Caudate nucleus (tissue), 63 donors: ENCODE measurements at places on chromosomes 7 and 10.

- DNase-seq: no peak
Observed at GRCh38 chr10:1374511-1375345, 318.5 kb downstream of the WDR37 start.

DNA sequence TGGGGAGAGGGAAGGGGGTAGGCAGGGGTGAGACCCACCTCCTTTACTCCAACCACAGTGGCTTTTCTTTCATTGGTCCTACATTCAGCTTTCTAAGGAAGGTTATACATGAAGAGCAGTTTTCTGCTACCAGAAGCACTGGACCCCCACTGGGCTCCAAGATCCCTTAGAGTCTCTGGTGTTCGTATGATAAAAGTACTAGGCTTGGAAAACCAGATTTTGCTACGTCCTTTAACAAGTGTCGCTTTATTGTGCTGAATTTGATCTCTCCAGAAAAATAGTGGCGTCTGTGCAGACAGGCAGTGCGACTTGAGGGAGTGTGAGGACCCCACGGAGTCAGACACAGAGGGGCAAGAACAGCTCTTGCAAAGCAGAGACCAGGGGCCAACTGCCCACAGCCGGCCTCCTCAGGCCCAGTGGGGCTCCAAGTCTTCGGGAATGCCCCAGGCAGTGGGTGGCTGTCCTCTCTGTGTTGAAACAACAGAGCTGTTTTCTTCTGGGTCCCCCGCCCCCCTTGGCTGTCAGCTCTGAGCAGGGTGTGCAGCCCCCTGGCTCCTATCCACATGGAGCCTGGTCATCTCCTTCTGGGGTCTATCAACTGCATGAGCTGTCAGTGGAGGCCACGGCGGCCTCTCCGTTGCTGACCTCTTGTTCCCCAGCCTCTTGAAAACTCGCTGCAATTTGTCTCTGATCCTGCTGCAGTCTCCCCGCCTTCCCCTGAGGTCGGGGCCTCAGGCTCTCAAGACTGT, 333.2 kb downstream of the RPS24 start:
- DNase-seq: no peak

- DNase-seq: no peak
Observed at GRCh38 chr7:18889436-18889835, 228.0 kb downstream of the TWIST1 start.

DNA sequence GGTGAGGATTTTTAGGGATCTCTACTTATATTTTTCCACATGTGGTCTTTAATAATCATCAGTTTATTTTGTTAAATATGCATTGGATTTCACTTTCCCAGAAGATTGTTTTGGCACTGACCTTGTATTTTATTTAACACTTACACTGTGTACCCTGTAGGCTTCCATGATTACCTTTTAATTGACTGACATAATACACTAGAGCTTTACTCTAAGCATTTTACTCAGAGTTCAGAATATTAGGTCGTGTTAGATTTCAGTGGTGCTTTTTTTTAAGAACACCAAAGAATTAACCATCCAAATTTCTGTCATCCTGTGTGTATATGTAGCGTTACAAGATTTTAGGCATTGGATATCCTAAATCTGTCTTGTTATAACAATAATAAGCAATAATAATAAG, 23.1 kb downstream of the CASD1 start:
- no peak for DNase-seq

GRCh38 chr7:144407266-144407931, 3.9 kb upstream of the NOBOX start:
- no peak for DNase-seq

DNA sequence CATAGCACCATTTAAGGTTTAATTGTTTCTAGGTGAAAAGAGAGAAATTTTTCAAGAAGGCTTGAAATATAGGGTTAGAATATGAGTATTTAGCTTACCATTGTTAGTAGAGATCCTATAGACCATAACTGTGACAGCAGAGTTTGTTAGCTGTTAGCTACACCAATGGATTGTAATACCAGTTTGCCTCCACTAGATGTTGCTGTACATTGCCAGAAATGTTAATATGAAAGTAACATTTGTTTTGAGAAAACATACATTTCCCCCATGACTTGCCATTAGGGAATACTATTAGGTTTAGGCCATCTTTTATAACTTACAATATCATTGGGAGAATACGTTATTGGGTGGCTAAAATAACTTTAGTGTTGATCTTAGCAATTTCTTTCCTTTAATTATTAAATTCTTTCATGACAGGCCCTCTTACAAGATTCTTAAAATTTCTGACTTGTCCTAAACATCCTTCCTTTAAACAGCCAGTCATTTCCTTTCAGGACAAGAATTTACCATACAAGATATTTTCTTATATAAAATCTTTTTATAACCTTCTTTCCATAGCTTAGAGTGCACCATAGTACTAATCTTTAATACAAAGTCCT, 39.5 kb downstream of the ZNF117 start:
- DNase-seq: no peak
